Daoy (cell line): ENCODE measurements at places on chromosomes 11 and 22. TPM values are rescaled to one million over a fixed set of nuclear protein-coding genes. Genes with fewer than 3 reads are reported as not detected.

DNA sequence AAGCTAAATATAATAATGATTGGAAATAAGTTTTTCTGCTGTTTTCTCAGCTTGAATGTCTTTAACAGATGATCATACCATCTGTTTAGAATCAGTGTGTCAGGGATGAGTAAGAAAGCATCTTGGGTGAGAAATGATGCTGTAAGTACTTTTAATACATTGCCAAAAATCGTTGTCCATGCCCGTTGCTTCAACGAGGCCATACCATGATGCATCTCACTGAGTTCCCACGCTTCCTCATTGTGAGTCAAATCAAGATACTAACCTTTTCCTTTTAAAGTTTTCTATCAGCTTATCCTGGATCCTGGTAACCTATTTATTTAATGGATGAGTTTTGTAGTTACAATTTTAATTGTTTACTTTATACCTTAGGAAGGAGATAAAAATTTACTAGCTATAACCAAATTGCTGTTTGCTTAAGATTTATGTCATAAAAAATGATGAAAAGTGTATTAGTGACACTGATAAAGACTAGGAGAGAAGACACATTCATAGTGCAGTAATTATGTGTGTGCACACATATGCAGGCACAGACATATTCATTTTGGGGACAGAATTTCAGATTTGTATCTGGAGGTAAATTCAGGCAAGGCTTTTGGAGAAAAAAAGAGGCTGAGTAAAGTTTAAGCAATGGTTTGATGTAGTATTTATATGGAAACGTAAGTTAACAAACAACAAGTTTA is 154.8 kb downstream of the UVRAG start:
- peak; percentile 6 for DNase-seq

BCO2 gene
- total RNA-seq = 0.11 TPM in 1 of 2 replicates, not detected in the other

P2RY6 gene
- 0.80 TPM in 1 of 2 replicates, not detected in the other for total RNA-seq

DNA sequence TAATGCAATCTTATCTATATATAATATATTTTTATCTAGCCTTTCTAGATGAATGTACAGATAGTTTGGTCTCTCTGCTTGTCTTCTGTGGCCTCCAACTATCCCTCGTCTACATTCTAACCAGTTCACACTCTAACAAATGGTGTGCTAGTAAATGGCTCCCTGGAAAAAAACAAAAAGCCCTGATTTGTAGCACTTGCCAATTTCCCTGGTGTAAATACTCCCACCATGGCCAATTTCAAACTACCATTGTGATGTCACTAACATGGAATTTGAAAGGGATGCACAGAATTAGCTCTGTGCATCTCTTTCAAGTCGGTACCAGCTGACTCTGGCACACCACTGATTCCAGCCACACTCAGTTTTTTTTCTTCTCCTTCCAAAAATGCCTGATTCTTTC is 154.6 kb downstream of the MYO18B start:
- DNase-seq = no peak

KRTAP5-10 gene
- total RNA-seq = not detected in 2 replicates

DNA sequence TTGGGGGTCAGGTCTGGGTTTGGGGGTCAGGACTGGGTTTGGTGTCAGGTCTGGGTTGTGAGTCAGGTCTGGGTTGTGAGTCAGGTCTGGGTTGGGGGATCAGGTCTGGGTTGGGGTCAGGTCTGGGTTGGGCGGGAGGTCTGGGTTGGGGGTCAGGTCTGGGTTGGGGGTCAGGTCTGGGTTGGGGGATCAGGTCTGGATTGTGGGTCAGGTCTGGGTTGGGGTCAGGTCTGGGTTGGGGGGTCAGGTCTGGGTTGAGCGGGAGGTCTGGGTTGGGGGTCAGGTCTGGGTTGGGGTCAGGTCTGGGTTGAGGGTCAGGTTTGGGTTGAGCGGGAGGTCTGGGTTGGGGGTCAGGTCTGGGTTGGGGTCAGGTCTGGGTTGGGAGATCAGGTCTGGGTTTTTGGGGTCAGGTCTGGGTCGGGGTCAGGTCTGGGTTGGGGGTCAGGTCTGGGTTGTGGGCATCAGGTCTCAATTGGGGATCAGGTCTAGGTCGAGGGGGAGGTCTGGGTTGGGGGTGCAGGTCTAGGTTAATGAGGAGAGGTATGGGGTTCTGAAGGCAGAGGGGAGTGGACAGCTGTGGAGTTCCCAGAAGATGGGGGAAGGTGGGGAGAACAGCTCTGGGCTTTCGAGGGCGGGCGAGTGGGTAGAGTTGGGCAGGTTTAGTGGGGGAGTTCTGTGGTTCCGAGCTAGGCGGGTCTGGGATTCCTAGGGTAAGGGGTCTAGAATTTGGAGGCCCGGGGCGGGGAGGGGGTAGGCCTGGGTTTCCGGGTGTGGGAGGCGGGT is 629 bp downstream of the TTLL8 start:
- DNase-seq = no peak

OR8A1 gene
- not detected in 2 replicates for total RNA-seq

RTN4RL2 gene
- total RNA-seq = 0.23 TPM in 1 of 2 replicates, not detected in the other

LRRC74B gene
- not detected in 2 replicates for total RNA-seq

KREMEN1 gene
- total RNA-seq = 0.36 and 1.4 TPM in 2 replicates

DDIAS gene
- 18.2 and 21.4 TPM in 2 replicates for total RNA-seq

DNA sequence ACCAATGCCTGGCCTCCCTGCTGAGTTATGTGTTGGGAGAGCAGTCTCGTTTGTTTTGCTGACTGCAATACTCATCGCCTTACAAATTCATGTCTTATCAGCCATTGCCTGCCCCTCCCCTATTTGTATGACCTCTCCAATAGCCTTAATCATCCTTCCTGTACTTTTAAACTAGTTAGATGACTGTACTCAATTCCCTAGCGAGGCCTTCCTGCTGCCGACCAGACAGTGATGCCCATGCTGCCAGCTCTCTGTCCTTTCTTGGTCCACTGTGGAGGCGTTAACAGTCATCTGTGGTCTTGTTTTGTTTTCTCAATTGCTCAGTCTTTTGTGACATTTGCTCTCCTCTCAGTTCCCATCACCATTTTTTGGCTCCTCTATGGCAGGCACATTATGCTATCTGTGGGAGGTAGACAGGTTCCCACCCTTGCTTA is 20.3 kb upstream of the YPEL1 start:
- peak; percentile 87 for DNase-seq

DNA sequence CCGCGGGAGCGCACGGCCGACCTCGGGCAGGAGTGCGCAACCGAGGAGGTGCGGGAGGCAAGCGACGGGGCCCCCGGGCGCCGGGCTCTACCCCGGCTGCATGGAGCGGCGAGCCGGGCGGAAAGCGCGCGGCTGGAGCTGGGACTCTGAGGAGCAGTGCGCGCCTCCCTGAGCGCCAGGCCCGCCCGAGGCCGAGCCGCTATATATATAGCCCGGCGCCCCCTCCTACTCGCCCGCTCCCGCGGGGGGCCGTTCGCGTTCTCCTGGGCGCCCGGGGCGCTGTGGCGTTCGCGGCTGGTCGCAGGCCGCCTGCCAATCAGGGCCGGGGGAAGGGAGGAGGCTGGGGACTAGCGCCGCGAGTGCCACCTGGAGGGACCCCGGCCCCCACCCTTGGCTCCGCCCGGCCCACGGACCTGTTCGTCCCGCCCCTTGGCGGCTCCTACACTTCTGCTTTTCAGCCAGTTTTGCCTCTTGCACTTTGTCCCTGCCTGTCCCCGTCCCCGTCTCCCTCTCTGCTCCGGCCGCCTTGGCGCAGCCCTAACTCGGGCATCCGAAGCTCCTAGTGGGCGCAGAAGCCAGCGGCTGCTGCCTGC is at the start of gene FGF4:
FGF4 (minus strand) TSS at position 179 of the 593 bp plus-strand sequence. CDS start 257 bp downstream, outside the sequence.
- no peak for DNase-seq

GRCh38 chr11:123640029-123640428 is 14.4 kb downstream of the SCN3B start:
- DNase-seq = no peak

DNA sequence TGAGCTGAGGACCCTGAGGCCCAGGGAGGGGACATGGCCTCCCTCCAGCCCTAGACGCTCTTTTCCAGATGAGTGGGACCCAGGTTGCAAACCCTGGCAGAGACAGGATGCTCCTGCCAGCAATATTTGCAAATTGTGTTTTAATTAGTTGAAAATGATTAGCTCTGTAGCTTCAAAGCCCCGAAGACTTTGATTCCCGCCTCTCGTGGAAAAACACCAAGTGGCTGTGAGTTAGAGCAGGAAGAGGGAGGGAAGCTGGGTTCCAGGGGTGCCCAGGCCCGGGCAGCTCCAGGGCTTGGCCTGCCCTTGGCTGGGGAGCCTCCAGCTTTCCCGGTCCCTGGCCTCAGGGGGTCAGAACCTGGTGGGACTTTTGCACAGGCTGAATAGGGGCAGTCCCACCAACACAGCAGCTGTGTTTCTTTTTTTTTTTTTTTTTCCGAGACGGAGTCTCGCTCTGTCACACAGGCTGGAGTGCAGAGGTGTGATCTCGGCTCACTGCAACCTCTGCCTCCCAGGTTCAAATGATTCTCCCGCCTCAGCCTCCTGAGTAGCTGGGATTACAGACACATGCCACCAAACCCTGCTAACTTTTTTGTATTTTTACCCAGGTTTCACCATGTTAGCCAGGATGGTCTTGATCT is 101.6 kb upstream of the RTL6 start:
- no peak for DNase-seq

- peak; percentile 61 for DNase-seq
Observed at GRCh38 chr11:71563406-71563805, 2.0 kb upstream of the KRTAP5-10 start.

RIC3 gene
- 2.4 and 7.3 TPM in 2 replicates for total RNA-seq

GRCh38 chr11:29300420-29300819 is 716.4 kb downstream of the KCNA4 start:
- peak; percentile 42 for DNase-seq

GRCh38 chr11:46386674-46387073 is 4.9 kb downstream of the CHRM4 start:
- DNase-seq = no peak

MOB2 gene
- 14.6 and 21.0 TPM in 2 replicates for total RNA-seq

GRCh38 chr22:19122143-19122751 is at the start of gene DGCR2:
Gene DGCR2, minus strand, starts transcription at chr22:19122412. Its CDS starts 206 bp downstream, at chr22:19122206.
- peak; percentile 97 for DNase-seq

DNA sequence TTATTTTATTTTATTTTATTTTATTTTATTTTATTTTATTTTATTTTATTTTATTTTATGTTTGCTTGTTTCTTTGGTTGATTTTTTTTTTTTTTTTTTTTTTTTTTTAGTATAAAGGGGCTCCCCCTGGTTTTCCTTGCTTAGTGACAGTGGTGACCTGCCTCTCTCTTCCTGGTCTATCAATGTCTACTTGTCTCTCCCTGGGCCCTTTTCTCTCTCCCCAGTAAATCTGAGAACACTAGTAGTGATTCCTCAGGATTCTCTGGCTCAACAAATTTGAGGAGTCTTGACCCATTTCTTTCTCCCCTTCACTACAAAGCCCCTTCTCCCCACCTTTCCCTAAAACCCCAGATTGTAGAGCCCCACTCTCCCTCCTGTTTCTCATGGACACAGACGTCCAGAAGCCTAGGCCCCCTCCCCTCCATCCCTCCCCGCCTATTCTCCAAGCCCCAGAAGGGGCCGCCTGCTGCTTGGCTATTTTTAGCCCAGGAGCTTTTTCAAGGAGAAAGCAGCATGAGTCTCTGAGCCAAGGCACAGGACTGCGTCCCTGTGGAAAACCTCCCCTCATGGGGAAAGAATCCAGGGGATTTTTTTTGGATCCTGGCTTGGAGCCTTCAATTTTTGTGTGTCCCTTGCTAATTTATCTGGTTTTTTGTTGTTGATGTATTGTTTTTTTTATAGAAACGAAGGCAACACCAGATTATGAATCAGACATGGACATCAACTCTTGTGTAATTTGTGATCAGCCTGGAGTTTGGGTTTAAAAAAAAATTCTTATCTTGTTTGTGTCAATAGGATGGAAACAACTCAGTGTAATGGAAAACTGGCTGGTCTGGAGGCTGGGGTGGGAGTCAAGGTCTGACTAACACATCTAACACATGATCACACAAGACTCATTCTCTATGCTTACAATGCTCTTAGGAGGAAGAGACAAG is 17.5 kb upstream of the ACCSL start:
- DNase-seq = no peak

GAL gene
- 5.1 and 8.3 TPM in 2 replicates for total RNA-seq

OR8G1 gene
- not detected in 2 replicates for total RNA-seq

CHRM1 gene
- total RNA-seq = not detected in 2 replicates

GRCh38 chr11:133892584-133893380 is 47.5 kb upstream of the SPATA19 start:
- DNase-seq = no peak

DNA sequence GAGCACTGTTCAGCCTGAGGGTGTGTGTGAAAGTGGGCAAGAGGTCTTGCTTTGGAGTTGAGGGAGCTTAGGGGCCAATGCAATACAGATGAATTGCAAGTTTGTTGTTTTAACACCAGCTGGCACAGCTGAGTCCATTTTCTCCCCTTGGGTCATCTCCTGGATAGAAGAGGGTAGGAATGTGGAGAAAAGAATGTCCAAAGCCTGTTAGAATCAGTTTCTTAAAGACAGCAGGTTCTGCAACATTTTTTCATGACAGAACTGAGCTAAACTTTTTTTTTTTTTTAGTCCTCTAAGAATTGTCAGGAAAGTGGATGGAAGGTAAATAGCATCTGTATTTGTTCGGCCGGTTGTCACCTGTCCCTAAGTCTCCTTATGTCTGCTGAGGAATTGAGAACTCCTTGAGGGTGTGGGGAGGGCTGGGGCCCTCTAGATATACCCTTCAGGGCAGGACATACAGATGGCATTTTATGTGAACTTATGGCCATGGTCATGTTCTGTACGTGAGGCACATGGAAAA is 211.1 kb upstream of the CADM1 start:
- DNase-seq = no peak

GRCh38 chr11:112570333-112570732 is 309.7 kb upstream of the PLET1 start:
- DNase-seq = no peak

DNA sequence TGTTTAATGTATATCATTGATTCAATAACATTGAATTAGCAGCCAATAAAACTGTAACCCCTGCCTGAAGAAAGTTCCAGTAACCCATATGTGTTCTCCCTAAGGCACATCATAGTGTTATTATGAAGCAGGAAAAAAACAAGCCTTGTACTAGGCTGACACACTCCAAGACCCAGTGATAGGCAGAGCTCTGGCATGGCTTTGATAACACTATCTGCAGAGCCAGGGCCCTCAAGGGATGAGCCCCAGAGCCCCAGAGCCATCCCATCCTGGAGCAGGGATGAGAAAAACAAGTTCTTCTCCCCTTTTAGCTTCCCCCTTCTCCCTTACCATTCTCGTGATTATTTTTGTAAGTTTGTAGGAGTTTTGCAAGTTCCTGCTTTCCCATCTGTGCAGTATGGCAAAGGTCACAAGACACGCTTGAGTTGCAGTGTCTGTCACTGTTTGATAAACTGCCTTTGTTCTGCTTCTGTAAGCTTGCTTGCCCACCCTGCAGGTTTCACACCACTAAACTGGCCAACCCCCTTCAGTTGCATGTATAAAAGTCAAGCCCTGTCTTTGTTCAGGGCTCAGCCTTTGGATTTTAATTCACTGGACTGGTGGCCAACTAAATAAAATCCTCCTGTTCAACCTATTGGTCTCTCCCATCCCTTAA is 22.3 kb upstream of the GUCY1A2 start:
- peak; percentile 37 for DNase-seq

GRCh38 chr11:65645710-65646109 is 7.8 kb downstream of the SIPA1 start:
- DNase-seq = no peak

EPS8L2 gene
- total RNA-seq = 1.8 and 5.4 TPM in 2 replicates

- DNase-seq = peak; percentile 91
Observed at GRCh38 chr11:1559111-1559951, 12.7 kb downstream of the DUSP8 start.
